DMS153 (cell line): ENCODE measurements at places on chromosomes 5 and 9.

DNA sequence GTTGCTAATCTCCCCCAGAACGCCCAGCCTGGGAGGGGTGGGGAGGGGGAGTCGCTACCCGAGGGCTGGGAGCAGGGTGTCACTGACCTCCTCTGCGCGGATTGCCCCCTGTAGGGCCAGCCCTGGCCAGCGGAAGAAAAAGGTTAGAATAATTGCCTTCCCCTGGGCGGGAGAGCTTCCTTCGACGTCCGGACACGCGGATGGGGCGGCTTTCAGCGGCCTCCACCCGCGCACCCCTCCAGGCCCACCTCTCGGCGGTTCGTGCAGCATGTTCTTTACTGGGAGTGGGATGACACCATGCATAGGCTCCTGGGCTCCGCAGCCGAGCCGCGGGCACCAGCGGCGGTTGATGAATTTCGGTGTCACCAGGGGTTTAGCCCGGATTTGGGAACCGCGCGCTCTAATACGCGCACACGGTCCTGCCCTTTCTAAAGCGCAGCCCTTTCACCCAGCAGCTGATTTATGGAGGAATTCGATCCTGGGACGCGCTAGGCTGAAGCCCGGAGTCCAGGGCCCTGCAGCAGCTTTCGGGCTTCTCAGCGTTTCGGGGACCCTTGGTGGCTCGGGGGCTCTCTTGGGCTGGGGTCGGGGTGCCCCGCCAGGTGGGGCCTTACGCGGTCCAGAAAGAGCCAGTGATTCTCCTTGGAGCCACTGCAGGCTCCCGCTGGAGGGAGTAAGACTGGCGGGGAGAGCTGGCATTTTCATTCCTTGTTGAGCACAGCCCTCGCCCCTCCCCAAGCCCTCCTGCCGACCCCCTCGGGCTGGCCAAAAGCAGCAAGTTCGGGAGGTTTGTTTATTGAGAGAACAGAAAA, 10.1 kb downstream of the LMX1B start:
- DNase-seq = no peak

GRCh38 chr9:129383561-129384490, 205.8 kb upstream of the IER5L start:
- DNase-seq = peak; percentile 64

DNA sequence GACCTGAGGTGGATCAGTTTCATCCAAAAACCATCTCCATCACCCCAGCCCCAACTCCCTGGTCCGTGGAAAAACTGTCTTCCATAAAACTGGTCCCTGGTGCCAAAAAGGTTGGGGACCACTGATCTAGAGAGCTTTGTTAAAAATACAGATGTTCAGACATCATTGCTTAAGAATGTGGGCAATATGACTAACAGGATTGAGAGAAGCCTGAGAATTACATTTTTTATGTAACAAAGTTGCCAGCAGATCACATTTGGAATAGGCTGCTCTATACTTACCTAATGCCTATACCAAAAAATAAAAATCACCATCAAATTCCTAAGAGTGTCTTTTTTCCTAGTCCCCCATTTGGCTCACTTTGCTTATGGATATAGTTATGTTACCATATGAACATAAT, 143.3 kb downstream of the RAPGEF6 start:
- no peak for DNase-seq

GRCh38 chr5:74556006-74556405, 84.5 kb downstream of the ENC1 start:
- no peak for DNase-seq

DNA sequence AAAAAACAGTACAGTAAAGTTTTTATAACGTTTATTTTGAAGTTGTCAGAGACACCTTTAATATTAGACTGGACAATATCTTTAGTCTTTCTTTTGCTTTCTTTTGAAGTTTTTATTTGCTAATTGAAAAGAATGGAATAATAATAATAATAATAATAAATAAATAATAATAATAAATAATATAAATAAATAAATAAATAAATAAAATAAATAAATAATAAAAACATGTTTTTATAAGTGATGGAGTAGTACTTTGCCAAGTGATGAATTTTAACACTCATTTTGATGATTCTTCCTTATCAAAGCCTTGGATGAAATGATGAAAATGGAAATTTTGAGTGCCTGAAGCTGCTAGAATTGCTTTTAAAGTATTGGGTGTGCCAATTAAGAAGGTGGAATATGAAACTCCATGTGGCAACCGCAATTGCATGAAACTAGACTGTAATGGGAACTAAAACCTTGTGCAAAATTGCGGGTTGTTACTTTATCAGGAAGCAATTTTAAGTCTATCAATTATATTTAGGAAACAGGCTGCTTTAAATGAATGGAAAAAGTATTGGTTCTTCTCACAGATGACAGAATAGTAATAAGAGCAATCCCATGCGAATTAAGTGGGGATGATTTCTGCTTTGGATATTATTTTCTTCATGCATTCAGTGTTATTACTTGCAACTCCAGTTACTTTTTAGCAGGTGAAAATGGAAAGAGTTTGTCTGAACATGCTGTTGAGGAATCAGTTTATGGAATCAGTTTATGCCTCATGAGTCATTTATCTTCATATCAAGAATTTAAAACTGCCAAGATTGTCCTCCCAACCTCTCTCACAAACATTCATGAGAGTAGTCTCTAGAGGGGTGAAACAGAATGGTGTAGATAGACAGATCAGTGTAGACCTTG, 4.6 kb downstream of the ANXA1 start:
- DNase-seq = no peak

- no peak for DNase-seq
These were observed 280.4 kb downstream of the FER start for GRCh38 chr5:109027983-109028607.

- DNase-seq = no peak
These were observed 38.6 kb downstream of the MRPS30 start for GRCh38 chr5:44847206-44847852.

DNA sequence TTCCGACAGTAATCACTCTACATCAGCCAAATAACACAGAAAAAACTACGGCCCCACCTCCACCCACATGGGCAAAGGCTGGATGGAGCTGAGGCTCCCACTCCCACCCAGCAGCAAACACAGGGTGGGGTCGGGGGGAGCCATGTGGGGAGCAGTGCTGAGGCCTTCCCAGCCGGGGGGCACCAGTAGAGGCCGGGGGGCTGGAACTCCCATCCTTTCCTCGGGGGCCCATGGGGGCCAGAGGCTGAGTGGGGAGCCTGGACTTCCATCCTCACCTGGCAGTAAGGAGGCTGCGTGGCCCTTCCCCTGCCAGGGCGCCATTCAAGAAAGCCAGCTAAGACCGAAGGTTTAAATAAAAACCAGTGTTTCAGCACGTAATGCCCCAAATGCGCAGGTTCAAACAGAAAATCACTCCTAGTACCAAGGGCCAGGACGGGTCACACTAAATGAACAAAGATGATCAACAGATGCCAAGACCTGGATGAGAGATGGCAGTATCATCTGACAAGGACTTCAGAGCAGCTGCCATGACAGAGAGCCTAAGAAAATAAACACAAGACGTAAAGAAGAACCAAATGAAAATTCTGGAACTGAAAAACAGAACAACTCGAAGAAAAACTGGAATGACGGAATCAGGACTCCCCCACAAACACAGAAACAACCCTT, 9.4 kb downstream of the CCDC127 start:
- DNase-seq = no peak

DNA sequence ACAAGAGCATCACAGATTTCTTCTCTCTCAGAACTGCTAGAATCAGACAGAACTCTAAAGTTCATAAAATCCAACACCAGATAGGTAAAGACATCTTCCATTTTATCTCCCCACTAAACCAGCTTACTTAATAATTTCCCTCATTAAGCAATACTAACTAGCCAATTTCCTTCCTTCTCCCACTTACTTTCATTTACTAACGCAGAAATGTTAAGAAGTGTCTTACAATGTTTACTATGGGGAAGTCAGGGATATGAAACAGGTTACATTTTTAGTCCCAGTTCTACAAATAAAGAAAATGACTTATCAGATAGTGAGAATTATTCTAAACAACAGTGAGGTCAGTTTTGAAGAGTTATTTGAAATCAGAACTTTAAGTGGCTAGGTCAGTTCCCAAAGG, 236.5 kb downstream of the FBXL17 start:
- DNase-seq = no peak

DNA sequence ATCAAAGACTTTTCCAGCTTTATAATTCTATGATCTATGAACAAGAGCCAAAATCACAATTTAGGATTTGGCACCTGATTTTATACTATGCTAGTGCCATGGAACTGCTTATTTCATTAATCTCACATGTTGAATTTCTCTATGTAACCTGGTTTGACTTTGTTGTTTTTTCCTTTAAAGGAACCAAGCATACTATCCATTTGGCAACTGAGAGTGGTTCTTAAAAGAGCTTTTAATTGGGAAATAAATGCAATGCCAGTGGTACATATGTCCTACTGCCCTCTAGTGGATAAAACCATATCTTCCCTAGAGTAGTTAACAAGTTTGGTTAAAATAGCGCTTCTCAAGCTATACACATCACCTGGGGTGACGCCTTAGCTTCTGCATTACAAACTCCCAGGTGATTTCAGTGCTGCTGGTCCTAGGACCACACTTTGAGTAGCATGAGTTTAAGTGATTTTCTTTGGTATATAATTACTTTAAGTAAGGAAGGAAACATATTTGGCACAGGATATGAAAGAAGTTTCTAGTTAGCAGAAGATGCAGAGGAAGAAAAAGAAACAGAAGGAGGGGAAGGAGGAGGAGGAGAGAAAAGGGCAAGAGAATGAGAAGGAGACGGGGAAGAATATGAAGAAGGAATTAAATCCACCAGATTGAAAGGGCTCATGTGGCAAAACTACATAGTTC, 56.8 kb downstream of the FGF10 start:
- peak; percentile 27 for DNase-seq

DNA sequence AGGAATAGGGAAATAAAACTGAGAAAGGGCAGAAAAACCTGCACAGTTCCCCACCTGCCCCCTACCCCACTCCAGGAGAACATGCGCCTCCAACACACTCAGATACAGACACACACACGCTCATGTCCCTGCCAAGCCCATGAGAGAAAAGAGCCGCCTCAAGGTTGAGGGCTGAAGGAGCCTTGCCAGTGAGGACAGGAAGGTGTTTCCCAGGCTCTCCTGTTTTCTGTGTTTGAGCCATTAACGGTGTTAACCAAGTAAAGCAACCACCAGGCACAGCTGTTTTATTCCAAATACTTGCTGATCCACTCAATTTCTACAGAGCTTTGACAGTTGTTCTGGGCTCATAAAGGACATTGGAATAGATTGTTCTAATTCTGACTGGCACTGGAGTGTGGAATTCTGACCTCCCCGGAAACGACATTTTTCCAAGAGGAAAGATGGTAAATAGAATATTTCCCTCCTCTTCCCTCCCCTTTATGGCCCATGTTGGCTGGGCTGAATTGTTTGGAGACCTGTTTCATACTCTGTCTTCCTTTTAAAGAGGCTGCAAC, 238.0 kb downstream of the DMAC1 start:
- no peak for DNase-seq

DNA sequence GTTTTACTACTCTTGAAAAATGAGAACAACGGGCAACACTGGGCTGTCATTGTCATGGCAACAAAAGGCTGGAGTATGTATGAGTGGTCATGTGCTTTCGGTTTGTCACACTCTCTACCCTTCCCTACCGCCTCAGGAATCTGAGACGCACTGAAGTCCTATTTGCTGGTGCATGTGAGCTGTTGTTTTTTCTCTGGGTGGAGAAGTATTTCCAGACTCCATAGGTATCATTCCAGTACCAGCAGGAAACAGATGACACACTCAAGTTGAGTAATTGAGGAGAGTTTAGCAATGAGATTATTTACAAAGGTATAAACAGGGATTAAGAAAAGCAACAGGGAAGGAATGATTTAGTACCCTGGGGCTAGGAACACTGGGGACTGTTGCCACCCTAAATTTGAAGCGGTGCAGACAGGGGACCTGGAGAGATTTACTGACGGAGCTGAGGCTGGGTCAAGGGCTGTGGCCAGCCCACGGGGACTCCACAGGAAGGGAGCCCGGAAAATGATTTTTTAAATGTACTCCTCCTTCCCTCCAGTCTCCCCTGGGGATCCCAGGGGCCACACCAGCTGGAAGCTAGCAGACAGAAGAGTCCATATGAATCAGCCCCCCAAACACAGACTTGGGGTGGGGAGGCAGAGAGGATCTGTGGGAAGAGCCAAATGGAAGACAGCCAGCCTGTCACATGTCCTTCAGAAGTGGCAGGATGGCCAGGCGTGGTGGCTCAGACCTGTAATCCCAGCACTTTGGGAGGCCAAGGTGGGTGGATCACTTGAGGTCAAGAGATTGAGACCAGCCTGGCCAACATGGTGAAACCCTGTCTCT, 13.2 kb upstream of the ZBTB43 start:
- no peak for DNase-seq

DNA sequence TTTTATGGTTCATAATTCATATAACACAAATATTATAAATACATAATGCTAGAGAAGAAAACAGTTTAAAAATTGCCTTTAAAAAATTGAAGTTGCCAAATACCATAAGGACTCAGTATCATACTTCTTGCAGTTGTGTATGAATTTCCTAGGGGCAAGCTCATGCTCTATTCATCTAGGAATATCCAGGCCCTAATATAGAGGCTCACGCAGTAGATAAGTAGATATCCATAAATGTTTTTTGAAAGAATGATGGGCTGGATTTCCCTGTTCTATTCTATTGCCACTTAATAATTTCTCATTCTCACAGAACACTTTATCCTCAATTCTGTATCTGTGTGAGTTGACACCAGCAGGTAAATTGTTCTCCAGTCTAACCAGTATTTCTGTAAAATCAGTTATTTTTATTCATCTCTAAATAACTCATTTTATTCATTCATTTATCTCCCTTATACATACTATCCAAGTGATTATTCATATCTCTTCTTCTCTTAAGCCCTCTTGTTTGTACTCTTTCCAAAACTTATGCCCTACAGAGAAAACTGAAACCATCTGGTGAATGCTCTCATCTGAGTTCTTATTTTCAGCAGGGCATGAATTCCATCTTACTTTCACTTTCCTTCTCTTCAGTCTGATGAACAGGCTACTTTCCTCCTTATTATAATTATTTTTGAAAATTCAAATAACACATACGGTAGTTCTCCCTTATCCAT, 97.1 kb downstream of the SLC44A1 start:
- no peak for DNase-seq

- no peak for DNase-seq
These were observed 285.6 kb downstream of the RASEF start for GRCh38 chr9:82777366-82777765.
